ENCODE measurements at places on chromosomes 4 and X.

GRCh38 chrX:39809331-39809730 lies 288.4 kb downstream of the BCOR start:
- no peak for DNase-seq

DNA sequence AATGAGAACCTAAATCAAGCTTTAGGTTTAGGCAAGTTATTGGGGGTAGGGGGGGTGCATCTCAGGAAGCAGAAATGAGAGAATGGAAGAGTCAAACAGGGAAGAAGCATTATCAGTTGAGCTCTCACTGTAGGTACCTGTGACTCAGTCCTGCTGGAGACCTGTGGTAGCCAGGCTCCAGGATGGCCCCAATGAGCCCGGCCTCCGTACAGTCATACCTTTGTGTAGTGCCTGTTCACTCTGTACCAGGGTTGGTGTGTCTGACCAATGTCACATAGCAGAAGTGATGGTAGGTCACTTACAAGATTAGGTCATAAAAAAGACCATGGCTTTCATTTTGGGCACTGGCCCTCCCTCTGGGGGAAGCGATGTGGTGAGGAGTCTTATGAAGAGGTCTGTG lies 45.3 kb upstream of the NMU start:
- DNase-seq: no peak

- no peak for DNase-seq
Observed at GRCh38 chr4:162865102-162865501, 301.6 kb downstream of the NAF1 start.

DNA sequence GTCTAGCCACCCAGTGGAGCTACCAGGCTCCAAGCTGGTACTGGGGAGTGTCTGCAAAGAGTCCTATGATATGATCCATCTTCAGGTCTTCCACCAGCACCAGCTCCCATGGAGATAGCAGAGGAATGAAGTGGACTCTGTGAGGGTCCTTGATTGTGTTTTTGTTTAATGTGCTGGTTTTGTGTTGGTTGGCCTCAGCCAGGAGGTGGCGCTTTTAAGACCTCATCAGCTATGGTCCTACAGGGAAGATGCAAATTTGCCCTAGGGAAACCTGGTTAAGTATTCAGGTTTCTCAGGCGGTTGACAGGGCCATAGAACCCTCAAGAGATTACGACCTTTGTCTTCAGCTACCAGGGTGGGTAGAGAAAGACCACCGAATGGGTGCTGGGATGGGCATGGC lies 1141.1 kb downstream of the STIM2 start:
- DNase-seq: no peak

All from activated T-cell treated with anti-CD3 and anti-CD28 coated beads for 48 hours (primary cell).